ENCODE measurements at places on chromosomes 1 and 21. TPM values are rescaled to one million over a fixed set of nuclear protein-coding genes. Genes with fewer than 3 reads are reported as not detected.

DNA sequence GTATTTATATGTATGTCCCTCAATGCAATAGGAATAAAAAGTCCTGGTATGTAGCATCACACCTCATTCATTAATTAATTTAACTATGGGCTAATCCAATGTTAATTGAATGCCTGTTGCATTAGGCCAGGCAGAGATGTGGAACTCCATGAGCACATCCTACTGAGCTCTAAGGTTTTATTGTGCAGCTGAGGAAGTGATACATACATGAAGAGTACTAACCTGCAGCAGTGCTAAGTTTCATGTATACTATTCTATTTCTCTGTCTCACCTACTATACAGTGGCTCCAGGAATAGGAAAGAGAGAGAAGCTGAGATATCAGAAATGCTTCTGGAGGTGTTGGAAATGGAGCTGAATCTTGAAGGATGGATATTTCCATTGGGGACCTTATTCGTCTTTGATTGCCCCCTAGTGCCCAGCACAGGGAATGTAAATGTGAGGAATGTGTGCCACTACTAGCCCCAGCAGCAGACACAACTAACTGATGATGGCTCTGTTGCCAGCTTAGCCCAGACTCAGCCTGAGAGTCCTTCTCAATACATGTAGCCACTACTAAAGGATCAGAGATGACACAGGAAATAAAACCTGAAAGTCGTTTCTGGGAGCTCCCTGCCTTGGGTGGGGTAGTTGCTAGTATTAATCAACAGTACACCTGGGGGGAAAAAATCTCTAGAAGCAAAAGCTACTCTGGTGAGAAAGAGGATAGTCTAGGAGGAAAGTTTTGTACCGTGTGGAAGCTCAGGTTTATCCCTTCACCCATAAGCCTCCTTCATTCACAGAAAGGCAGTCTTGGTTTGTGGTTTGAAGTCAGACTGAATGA lies 173.3 kb upstream of the FOXD3 start:
- DNase-seq, result no peak

DNA sequence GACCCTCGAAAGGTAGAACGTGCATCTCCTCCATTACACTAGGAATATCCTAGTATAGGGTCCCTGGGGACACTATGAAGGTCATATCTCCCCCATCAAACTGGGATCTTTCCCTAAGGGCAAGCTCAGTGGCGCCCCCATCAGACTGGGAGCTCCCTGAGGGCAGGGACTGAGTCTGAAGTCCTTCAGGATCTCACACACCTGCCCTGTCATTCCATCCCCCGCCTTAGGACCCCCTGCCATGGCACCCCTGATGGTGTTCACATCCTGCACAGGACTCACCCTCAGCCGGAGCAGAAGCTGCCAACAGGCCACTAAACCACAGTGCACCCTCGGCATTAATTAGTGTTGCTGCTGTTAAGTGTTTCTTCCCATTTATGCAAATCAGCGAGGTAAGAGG lies 50.4 kb downstream of the IGSF21 start:
- DNase-seq, result no peak

GRCh38 chr1:115289940-115290339 lies 48.1 kb downstream of the NGF start:
- peak; percentile 28 for DNase-seq

- peak; percentile 59 for DNase-seq
Measured at GRCh38 chr1:110508028-110508940, 10.7 kb downstream of the KCNA10 start.

Gene SELENBP1
- 60.6 TPM for total RNA-seq

DNA sequence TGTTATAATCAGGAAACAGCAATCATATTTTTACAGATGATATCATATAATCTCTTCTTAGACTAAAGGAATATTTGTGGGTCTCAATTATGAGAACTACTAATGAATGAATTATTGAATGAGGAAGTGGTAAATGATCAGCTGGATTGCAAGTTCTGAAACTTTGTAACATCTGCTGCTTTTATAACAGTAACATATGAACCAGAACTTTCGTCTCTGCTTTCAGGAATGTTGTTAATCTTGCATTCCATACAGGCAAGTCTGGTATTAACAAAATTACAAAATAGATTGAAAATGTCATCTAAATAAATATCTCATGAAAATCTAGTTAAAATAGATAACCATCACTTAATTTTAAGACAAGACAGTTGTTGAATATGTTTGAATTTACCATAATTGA lies 110.5 kb upstream of the COL11A1 start:
- no peak for DNase-seq

Gene KCNN3
- 2.4 TPM for total RNA-seq

Gene INKA2
- 18.9 TPM for total RNA-seq

DNA sequence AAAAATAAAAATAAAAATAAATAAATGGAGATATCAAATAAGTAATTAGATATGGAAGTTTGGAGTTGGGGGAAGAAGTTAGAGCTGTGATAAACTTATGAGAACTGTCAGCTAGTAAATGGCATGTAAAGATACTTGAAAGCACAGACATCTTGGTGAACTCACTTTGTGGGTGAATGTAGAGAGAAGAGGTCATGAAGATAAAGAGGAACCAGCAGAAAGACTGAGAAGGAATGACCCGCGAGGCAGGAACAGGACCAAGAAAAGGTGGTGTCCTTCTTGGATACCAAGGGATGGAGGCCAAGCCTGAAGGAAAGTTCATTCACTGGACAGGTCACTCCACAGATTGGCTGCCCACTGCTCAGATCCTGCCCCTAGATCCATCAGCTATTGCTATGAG lies 4.7 kb upstream of the CAPZB start:
- DNase-seq, result no peak

DNA sequence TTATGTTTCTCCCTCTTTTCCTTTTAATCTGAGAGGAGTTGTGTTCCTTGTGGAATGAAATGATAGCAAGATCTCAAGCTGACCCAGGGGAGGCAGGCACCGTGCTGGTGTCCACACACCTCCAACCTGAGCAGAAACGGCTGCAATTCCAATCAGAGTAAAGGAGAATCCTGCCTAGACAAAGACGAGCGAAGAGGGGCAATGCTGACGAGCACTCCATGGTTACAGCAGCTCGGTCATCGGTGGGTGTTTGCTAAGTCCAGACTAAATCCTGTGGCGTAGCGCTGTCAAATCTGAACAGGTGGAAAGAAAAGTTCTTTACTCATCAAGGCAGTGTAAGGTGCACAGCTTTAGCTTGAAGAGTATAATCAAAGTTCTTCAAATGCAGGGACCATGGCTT lies 74.8 kb downstream of the PLD5 start:
- DNase-seq, result no peak

DNA sequence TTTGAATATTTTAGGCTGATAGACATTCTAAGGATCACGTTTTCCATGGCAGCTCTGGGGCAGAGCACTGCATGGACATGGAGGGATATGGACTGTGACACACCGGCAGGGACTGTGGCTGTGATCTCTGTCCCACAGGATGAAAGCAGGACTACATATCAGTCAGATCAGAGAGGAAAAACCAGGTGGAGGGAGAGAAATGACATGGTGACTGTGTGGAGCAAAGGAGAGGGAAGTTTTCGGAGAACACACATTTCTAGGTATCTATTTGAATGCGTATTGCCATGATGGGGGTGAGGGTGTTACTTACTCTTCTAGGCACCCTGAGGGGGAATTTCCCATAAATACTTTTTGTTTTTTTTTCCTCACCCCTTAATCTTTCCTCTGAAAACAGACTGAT lies 3.2 kb upstream of the CD1C start:
- DNase-seq, result no peak

- DNase-seq, result no peak
Measured at GRCh38 chr21:41684381-41685245, 82.2 kb downstream of the RIPK4 start.

GRCh38 chr1:30693366-30693765 lies 30.0 kb downstream of the MATN1 start:
- DNase-seq, result no peak

Gene SYT14
- 0.09 TPM for total RNA-seq

DNA sequence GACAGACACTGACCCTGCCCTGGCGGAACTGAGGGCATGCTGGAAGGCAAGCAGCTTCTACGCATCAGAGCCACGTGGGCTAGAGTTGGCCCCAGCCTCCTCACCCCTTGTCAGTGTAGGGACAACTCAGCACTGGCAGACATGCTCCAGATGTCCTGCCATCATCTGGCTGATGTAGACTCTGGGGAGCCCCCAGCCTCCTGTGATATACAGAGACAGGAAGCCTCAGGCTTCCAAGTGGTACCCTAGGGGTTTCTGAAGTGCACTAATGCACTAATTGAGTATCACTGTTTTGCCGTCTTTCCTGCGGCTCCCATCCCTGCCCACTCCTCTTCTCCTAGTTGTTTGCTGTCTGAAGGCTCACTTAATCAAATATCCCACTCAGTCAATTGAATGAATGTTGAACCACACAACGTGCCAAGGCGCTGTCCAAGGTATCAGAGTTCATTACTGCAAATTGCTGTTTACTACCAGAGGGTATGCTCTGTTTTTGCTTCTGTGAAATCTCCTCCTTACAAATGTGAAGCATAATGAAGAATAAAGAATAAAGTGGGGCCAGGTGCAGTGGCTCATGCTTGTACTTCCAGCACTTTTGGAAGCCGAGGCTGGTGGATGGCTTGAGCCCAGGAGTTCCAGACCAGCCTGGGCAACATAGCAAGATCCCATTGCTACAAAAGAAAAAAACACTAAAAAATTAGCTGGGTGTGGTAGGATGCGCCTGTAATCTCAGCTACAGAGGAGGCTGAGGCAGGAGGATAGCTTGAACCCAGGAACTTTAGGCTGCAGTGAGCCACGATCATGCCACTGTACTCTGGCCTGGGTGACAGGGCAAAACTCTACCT lies 76.4 kb upstream of the ZBTB18 start:
- DNase-seq, result no peak

- no peak for DNase-seq
Measured at GRCh38 chr1:153652805-153653500, 5.5 kb upstream of the SNAPIN start.

DNA sequence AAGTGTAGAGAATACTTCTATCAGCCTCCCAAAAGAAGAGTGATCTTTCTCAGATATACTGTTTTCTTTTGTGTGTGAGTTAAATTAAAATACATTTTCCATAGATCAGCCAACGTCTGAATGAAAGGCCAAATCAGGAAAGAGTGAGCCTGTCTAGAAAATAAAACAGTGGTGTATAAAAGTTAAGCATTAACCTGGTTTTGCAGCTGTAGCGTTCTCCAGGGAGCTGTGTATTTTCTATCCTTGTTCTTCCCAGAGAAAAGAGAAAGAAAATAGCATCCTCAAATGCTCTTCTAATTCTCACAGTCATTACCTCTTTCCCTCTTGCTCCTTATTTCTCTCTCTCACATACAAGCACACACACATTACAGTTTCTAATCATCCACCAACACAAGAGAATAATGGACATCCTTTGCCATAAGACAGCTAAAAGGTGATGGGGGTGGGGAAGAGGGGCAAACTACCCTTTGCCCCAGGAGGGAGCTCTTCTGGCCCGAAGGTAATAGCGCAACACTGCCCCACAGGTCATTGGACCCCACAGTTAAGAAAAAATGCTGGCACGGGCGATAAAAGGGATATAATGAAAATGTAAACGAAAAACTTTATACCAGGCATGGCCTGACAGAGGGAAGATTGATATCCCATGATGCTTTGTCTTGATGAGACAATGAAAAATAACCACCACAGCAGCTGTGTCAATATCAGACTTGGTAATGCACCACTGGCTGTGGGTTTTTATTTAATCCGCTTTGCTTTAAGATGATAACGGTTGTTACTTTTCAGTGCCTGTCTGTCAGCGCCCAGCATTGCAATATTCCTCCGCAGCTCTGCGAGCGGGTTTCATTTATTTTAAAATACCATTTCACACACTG lies 150.3 kb downstream of the NUF2 start:
- no peak for DNase-seq

DNA sequence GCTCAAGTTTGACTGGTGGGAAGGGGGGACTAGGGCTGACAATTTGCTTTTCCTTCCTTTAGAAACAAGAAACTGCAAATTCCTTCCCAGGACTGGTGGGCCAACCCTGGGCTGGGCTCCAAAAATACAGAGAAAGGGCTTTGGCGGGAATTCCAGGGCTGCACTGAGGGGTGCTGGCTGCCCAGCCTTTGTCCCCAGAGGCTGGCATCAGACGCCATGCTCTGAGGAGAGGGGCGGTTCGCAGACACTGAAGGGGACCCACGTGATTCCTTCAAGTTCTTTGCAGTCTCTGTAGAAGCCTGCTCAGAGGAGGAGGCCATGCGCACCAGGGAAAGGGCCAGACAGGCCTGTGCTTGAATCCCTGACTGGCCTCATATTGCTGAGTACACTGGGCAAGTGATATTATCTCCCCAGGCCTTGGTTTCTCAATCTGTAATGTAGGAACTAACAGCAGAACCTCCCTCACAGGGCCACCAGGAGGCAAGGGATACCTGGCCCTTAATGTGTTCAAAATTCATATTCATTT lies 119.5 kb downstream of the EPHB2 start:
- DNase-seq, result no peak

DNA sequence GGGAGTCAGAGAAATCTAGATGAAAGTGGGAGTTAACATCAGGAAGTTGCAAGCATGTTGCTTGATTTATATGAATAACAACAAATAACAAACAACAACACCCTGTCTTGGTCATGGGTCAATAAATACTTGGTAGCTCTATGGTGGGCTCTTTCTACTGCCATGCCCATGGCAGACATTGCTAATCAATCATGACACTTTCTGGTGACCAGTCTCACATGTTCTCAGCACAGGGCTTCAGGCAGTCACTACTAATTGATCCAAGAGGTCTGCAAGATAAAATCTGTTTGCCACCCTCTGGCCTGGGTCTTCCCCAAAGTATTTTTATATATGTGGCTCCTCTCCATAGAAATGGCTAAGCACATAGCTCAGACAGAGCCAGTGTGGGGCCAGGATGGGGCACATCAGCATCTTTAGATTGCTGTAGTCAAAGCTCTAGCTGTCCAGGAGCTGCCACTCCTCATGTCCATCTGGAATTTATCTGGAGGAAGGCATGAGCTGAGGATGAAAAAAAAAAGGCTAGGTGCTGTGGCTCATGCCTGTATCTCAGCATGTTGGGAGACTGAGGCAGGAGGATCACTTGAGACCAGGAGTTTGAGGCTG lies 51.2 kb downstream of the STUM start:
- no peak for DNase-seq

GRCh38 chr21:36384885-36385232 lies 333 bp upstream of the CHAF1B start:
- DNase-seq, result no peak
